ENCODE measurements at places on chromosomes 3 and 15.

DNA sequence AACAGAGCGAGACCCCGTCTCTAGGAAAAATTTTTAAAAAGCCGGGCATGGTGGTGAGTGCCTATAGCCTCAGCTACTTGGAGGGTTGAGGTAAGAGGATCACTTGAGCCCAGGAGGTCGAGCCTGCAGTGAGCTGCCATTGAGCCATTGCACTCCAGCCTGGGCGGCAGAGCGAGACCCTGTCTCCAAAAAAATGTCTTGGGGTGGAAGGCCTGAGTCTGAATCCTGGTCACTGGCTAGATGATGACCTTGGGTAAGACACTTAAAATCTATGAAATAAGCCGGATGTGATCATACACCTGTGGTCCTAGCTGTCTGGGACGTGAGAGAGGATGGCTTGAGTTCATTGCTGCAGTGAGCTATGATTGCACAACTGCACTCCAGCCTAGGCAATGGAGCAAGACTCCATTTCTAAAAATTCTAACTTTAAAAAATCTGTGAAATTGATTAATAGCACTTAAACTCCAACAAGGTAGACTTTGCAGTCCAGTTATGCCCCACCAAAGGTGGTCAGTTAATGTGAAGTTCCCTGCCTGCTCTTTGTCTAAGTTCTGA, 157.3 kb upstream of the UMPS start:
- no peak for DNase-seq

- no peak for DNase-seq
Measured at GRCh38 chr3:55341502-55342031, 145.5 kb downstream of the WNT5A start.

DNA sequence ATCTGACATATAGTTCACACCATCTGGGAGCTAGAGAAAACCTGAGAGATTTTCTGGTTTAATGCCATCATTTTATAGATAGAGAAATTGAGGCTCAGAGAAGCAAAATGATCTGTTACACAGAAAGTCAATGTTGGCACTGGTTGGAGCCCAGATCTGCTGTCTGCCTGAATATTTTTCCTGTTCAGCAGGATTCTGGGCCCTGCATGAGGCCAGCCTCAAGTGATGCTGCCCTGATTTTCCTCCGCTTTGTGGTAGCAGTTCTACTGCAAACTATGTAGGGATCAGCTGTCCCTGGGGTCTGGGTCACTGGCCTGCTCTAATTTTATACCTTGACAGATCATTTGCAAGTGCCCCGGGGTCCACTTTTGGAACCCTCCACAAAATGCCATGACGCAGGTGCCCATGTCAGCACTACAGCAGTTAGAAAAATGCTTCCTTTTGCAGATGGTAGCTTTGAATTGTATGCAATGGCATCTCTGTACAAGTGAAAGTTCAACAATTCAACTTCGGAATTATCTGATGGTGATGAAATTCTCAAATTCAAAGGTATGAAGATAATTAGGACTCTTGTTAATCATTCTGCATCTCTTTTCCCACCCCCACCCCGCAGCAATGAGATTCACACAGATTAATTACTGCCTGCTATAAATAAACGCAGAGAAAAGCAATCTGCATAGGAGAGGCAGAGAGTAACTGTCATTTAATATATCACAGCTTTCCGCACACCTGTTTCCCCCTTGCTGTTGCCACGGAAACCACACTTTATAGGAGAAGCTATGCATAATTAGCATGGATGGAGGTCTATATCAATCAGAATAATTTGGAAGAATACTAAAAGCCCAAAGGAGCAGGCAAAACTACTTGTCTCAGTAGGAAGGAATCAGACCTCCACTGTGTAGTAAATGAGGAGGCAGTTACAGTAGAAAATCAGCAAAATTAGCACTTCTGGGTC, 222.6 kb downstream of the PDCD6IP start:
- no peak for DNase-seq

DNA sequence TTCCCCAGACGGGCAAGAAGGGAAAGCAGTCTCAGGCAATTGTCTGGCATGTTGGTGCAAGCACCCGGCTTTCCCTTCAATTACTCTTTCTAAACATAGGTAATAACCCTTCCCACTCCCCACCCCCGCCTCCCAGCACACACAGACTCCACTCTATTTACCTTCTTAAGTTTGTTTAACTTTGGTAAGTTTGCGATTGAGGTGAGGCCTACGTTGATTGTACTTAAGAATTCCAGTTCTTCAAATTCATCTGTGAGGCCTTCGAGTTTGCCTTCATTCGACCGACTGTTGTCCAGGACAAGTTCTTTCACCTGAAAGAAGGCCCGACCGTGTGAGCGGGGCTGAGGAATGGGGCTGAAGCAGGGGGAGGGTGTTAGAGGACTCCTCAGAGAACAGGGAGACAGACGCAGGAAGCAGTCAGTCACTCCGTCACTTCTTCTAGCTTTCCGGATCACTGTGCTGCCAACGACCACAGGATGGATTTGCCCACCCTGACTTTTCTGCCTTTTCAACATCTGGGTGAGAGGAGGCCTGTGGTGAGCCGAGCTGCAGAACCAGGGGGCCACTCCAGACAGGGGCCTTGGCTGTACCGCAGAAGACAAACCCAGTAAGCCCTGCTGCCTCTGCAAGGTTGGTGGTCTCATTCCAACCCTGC, 33.0 kb downstream of the ANP32A start:
- DNase-seq, result no peak

GRCh38 chr3:149430216-149430615, 44.3 kb upstream of the TM4SF4 start:
- no peak for DNase-seq

GRCh38 chr15:59282515-59283337, 76.1 kb downstream of the LDHAL6B start:
- DNase-seq, result no peak

DNA sequence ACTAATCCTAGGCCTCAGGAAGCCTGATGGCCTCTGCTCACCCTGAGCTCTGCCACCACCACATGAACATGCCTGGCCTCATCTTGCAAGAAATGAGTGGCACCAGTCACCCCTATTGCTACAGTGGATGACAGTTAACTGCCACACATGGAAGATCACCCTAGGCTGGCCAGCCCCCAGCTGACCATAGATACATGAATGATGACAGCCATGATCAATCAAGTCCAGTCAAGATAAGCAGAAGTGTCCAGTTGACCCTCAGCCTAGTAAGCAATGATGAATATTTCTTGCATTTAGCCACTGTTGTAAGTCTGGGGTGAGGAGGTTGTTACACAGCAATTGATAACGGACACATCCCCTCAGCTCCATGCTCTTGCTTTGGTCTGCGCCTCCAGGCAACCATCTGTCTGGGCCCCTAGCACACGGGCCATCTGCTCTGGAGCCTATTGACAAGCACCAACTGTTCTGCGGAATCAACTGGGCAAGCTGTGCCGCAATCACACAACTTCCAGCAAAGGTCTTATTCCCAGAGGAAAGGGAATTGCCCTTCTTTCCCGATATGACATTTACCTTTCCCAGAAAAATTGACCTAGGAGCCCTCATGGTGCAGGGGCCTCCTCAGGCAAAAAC, 2.2 kb upstream of the LYZL4 start:
- DNase-seq, result no peak

DNA sequence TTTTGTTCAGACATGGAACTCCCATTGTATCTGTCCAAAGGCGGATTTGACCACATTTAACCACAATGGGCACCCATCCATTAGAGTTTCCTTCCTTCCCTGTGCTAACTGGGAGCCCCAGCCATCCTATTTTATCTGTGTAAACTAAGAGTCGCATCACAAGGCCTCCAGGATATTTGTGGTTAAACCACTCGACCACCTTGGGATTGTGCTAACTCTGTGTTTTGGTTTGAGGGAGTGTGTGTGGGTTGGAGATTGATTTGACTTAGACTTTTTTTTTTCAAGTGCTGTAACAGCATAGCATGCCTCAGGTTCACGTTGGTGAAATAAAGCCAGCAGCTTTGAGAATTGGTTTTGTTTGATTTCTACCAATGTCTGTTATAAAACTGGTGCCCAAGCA, 100.4 kb upstream of the TP63 start:
- no peak for DNase-seq

- no peak for DNase-seq
Measured at GRCh38 chr15:71957026-71957425, 146.7 kb downstream of the NR2E3 start.

DNA sequence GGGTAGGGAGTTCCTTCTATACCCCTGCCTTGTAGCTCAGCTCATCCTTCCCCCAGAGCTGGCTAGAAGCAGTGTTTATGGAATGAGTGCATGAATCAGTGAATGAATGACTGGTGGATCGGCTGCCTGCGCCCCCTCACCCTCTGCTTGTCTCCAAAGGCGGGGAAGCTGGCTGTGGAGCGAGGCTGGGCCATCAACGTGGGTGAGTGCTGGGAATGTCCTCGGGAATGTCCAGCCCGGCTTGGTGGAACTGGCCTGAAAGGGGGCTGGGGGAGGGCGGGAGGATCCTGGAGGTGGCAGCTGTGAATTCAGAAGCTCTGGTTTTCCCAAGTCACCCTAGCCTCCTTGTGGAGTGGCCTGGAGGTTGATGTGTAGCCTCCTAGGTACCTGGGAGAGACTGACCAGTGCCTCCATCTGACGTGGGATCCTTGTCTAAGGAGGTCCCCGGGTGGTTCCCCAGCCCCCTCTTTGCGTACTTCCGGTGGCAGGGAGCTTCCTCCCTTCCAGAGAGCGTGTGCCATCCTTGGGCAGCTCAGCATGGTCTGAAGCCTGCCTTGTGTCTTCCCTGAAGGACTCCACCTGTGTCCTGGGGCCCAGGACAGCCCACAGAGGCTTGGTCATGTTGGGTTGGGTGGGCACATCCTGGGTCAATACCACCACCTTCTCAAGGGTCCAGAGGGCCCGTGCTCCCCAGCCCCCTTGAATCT, 18.4 kb downstream of the HDAC11 start:
- no peak for DNase-seq

- DNase-seq, result no peak
Measured at GRCh38 chr3:44942202-44942921, 33.6 kb downstream of the ZDHHC3 start.

GRCh38 chr3:42736081-42736480, 33.5 kb upstream of the HHATL start:
- DNase-seq, result peak; percentile 58

DNA sequence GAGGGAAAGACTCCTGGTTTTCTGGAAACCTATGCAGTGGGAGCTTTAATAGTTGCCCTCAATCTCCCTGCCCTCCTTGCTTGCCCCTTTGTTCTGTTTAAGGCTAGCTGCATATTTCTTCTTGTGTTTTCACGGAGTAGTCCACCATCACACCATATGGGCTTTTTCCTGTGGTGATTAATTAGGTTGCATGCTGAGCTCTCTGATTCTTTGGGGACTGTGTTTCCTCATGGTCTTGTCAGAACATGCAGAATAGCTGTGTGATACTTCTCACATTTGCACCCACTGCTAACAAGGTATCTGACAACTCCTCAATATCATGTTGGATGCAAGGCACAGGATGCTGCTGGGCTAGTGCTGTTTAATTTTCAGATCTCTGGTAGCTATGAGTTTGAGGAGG, 139.6 kb downstream of the PTPRG start:
- DNase-seq, result no peak

DNA sequence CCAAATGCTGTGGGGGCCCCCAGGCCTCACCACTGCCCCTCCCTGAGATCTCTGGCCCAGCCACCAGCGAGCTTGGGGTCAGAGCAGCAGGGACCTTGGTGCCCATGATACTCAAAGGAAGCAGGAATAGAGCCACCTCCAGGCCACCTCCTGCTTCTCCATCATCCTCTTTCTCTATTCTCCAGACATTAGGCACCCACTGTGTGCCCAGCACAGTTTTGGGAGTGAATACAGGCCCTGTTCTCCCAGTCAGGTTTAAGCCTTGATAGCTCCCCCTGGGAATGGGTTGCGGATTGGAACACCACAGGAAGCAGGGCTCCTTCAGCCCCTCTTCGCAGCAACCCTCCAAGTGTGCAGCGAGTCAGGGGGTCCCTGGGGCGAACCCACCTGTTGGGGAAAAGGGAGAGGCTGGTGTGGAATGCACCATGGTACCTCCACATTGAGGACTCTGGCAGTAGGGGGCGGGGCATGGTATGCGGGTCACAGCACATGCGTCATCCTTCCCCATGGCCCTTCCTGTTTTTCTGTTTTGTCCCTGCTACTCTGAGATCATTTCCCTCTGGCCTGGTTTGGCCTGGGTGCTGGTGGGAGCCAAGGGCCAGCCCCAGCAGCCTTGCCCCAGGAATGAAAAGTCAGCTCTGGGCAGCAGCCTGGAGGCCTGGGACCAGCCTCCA, 14.2 kb upstream of the SEMA3B start:
- no peak for DNase-seq

GRCh38 chr3:2516762-2517441, 418.2 kb downstream of the CNTN4 start:
- no peak for DNase-seq

DNA sequence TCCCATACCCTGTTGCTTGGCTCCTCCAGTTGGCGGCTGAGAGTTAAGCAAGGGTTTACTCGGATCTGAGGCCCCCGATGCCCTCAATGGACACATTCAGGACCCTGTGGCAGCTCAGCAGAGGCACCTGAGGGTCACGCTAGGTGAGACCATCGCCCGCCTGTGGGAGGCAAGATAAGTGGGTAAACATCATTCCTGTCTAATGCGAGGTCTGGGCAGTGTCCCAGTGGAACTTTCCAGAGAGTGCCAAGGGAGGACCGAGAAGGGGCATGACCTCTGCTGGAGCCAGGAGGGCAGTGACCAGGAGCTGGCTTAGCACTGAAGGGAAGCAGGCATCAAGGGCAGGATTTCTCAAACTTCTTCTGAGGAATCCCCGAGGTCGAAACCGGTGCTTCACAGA, 65.4 kb upstream of the SEC61A1 start:
- DNase-seq, result no peak

GRCh38 chr3:121970047-121970446, 52.0 kb downstream of the ILDR1 start:
- no peak for DNase-seq

- peak; percentile 39 for DNase-seq
Measured at GRCh38 chr3:24410860-24411259, 83.8 kb downstream of the THRB start.

- DNase-seq, result no peak
Measured at GRCh38 chr3:63867225-63867624, 3.6 kb downstream of the ATXN7 start.

DNA sequence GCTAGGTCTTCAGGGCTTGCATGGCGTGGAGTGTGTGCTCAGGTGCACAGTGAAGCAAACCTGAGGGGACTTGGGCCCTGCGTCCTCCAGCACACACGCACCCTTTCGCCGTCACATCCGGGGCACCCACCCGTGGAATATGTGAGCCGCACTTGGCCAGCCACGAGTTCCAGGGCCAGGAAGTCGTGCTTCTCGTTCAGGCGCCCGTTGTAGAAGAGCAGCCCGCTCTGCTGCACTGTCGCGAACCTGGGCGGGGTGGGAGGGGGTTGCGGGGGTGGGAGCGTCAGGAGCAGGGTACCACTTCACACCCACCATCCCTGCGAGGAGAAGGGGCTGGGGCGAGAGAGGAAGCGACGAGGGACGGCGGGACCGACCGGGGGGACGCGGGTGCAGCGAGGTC, 7.1 kb downstream of the CELSR3 start:
- no peak for DNase-seq

GRCh38 chr3:89264037-89264560, 156.7 kb downstream of the EPHA3 start:
- peak; percentile 25 for DNase-seq

DNA sequence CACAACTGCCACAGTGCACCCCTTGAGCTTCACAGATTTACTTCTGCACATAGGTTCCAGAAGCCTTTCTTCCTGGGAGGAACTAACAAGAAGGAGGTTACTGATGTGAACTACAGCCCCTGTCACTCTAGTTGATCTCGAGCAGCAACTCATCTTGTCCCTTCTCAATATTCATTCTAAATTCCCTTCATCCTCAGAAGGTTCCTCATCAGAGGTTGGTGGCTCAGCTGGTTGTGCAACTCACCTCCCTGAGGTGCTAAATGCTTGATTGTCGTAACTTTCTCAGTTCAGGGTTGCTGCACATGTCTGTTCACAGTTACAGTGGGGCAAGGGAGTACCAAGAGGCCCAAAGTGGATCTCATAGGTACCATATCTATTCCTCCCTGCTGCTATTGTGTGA, 5.7 kb upstream of the A4GNT start:
- DNase-seq, result no peak

Data from ELF-1 (cell line).